ENCODE measurements at places on chromosomes 16 and 17.

DNA sequence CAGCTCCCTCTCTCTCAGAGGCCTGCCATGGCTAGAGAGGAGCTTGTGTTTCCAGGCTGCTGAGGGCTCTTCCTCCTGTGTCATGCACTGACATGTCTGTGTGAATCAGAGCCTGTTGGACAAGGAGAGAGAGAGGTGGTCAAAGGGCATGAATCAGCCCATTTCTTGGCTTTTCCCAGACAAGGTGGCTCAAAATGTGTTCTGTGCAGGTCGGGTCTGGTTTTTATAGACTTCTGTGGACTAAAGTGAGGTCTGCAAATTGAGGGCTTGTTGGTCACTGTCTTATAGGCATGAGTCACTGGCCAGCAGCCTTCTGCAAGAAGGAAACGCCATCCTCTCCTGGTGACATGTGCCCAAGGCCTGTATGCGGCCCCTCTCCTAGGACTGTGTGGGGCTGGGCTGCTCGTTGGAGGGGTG is 97.9 kb downstream of the FOXL1 start:
- DNase-seq, result no peak

GRCh38 chr17:1627182-1627981 is 1.3 kb downstream of the SLC43A2 start:
- DNase-seq, result no peak

GRCh38 chr16:67546761-67547422 is 15.4 kb upstream of the CTCF start:
- peak; percentile 87 for DNase-seq

- DNase-seq, result peak; percentile 92
These were observed 17.1 kb downstream of the TBX2 start for GRCh38 chr17:61416540-61417363.

- no peak for DNase-seq
These were observed 2.0 kb downstream of the GRIN2A start for GRCh38 chr16:10180042-10180770.

- DNase-seq, result no peak
These were observed 2.3 kb upstream of the HSD3B7 start for GRCh38 chr16:30982548-30983288.

DNA sequence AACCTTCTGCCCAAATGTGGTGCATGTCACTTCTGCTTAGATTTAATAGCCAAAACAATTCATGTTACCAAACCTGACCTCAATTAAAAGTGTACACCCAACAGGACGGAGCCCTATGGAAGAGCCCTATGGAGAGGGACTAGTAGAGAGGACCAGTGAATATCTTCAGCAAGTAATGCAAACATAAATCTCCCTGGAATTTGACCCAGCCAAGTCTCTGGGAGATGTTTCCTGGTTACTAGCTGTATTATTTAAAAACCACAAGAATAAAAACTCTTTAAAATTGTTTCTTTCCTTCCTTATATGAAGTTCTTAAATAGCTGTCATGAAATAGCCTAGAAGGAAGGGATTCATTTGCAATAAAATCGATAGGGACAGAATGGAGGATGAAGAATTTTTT is 255.8 kb downstream of the CDH11 start:
- no peak for DNase-seq

DNA sequence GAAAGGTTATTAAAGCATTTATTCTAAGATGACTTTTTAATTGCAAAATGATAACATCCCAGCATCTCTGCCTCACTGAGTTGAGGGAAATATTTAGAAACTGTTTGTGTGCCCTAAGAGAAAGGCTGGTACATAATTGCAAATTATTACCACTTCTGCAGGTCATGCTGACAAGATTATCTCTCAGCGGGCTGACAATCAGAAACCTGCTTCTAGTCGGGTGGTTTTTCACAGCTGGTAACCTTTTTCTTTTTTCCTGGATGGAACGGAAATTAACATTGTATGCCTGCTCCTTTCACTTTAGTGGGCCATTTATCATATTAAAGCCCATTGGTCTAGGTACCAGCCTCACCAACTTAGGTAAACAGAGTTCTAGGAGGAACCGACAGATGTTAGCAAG is 17.0 kb upstream of the NUDT7 start:
- no peak for DNase-seq

DNA sequence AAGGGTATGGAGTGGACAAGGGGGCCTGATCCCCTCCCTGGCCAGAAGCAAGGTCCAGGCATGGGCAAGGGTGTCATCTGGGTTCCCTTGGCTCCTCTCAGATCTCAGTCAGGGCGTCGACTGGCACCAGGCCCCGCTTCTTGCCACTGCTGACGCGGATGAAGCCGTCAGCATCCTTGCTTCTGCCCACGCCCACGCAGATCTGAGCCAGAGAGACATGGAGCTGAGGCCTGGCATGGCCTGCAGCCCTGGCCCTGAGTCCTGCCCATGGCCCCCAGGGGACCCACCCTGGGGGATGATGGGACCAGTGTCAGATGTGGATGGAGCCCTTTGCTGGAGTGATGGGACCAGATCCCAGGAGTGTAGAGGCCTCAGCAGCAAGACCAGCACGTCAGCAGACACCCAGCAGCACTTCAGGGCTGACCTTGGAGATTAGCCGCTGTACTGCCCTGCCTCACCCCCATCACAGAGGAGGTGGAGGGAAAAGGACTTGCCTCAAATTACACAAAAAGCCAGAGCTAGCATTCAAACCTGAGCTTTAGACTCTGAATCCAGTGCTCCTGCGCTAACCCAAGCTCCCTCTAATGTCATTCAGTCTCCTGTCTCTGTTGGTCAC is 12.2 kb downstream of the RPL19 start:
- no peak for DNase-seq

DNA sequence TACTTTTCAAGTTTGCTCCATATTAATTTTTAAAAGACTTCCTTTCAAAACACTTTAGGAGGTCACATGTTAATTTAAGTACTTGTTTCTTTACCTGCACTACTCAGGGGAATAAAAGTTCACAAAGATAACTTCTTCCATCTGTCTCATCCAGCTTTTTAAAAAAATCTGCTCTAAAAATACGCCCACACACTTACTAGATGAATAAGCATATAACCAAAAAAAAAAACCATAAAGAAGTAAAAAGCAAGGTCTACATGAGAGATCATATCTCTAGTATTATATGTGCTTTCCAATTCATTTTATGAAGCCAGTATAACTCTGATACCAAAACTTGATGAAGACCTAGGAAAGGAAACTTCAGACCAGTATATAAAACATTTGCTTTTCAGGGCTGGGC is 17.2 kb downstream of the SKAP1 start:
- DNase-seq, result no peak

DNA sequence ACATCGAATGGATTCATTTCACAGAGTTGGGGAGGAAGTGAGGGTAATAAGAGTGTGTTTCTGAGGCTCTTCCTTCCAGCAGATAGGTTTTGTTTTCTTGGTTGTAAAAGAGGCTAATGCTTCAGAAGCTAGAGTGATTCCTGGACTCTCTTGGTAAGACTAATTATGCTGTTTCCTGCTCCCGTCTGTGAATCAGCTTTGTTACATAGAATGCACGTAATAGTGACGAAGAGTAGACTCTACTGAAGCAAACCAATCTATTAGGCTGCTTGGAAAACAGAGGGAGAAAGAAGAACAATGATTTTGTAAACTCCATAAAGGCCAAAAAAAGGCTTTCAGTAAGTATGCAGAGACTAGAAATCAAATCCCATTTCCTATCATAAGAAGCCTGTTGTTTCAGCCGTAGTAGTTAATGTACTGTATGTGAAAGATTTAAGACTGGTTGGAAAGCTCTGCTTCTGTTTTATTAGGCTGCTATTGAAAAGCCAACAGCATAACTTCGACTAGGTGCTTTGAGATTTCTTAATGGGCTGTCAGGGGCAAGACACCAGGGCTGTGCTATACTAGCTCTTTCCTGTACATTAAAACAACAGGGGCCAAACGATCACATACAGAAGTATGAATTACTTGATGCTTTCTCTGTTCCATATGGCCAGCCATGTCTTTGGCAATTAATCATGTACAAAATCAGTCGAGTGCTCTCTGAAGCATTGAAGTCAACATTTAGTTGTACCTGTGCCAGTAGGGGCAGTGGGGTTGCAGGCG is 219.0 kb downstream of the FTO start:
- no peak for DNase-seq

DNA sequence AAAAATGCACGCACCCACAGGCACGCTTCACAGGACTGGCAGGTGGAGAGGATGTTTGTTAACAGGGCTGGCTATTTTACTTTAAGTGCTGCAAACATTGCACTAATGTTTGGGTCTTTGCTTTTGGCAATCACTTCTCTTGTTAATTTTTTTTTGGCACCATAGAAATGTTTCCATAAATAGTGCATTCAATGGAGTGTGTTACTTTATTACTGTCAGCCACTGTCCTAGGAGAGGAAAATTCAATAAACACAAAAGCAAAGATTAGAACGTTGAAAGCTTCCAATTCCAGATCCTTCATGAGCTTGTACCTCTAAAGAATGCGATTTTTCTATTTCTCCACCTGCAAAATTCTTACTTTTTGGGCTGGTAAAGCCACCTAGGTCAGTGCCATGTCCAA is 743.5 kb downstream of the WWOX start:
- no peak for DNase-seq

GRCh38 chr17:37747222-37747621 is 2.4 kb upstream of the HNF1B start:
- DNase-seq, result no peak

- DNase-seq, result no peak
These were observed 2.8 kb downstream of the USP22 start for GRCh38 chr17:21039839-21040575.

DNA sequence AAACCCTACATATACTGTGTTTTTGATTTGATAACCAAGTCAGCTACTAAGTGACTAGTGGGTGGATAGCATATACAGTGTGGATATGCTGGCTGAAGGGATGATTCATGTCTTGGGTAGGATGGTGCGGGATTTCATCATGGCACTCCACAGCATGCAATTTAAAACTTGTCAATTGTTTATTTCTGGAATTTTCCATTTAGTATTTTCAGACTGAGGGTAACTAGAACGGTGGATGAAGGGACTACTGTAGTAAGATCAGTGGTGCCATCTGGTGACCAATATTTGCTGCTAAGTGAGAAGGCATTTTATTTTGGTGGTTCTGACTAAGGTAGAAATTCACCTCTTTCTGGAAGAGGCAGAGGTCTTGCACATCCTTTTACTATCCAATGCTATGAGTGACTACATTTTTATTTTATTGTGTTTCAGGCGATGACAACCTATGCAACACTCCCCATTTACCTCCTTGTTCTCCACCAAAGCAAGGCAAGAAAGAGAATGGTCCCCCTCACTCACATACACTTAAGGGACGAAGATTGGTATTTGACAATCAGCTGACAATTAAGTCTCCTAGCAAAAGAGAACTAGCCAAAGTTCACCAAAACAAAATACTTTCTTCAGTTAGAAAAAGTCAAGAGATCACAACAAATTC is 3.1 kb downstream of the CDC6 start:
- no peak for DNase-seq

DNA sequence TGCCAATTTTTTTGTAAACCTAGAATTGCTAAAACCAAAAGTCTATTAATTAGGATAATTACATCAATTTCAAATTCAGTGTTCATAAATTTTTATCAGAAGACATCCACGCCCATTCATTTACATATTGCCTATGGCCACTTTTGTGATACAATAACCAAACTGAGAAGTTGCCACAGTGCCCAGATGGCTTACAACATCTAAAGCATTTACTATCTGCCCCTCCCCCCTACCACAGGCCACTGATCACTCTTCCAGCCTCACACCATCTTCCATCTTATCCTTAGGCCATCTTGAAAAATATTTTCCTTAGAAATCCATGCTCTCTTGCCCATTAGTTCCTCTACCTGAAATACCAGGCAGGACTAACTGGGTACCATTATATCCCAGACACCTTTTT is 6.3 kb upstream of the PRKAR1A start:
- DNase-seq, result no peak

DNA sequence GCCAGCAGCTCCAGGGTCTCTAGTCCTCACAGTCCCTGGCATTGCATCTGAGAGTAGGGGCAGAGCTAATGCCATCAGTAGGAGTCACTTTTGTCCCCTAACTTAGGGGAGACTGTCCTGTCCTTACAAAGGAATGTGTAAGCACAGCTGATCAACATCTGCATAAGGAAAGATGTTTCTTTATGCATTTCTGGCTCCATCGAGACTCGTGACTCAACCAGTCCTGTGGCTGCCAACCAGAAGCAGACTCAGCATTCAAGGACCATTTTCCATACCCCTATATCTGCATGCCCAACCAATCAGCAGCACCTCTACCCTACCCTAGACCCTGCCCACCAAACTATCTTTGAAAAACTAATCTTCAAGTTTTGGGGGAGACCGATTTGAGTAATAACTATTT is 8.2 kb upstream of the MPP2 start:
- no peak for DNase-seq

- DNase-seq, result no peak
These were observed 14.7 kb downstream of the LRRC75A start for GRCh38 chr17:16477255-16477654.

GRCh38 chr17:21524211-21524591 is 148.0 kb downstream of the KCNJ12 start:
- no peak for DNase-seq

DNA sequence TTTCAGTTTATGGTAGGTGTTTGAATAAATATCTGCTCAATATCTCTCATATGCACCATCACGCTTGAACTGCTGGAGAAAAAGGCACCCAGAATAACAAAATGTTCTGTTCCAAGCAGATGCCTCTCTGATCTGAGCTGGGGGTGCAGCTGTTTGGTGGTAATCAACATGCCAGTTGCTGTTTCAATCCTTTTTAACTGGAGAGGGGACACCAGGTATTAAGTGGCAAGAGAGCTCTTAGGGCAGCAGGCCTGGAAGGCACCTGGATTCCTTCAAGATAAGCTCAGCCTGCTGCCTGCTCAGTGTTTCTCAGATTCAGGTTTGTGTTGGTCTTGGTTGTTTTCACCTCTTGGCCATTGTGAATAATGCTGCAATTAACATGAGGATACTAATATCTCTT is 27.2 kb upstream of the VAT1L start:
- DNase-seq, result no peak

DNA sequence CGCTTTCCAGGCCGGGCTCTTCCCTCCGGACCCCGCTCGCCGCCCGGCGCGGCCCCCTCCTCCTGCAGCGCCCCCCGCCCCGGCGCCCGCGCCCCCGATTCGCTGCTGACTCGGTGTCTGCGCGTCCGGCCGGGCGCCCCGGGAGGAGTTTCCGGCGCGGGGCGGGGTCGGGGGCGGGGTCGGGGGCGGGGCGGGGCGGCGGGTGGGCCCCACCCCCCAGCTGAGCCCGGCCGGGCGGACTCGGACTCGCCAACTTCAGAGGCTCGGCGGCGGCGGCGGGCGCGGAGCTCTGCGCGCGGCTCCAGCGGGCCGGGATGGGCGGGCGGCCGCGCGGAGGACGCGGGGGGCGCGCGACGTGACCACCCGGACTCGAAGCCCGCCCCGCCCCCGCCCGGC is at the start of gene METRNL:
Gene METRNL (plus strand): TSS at position 258 of the 396 bp plus-strand sequence. CDS start 207 bp downstream, outside the sequence.
- DNase-seq, result peak; percentile 92

All from cardiac septum (tissue), 1 donor.